Smooth muscle cell of trachea (primary cell): ENCODE measurements at places on chromosomes 2 and 18. TPM values are rescaled to one million over a fixed set of nuclear protein-coding genes. Genes with fewer than 3 reads are reported as not detected.

Gene MOCOS
- 5.5 and 13.7 TPM in 2 replicates for total RNA-seq

Gene CNDP1
- total RNA-seq, result not detected in 2 replicates

Gene HOXD13
- total RNA-seq, result not detected in 2 replicates

Gene IL18R1
- total RNA-seq, result 0.44 and 0.66 TPM in 2 replicates

Gene MAP2
- 9.4 and 12.8 TPM in 2 replicates for total RNA-seq

Gene IL1RN
- total RNA-seq, result 0.17 and 1.2 TPM in 2 replicates

Gene LCT
- under 0.01 TPM in 2 replicates for total RNA-seq

Gene NGEF
- total RNA-seq, result 0.44 and 4.3 TPM in 2 replicates

Gene GRHL1
- total RNA-seq, result 0.58 and 0.66 TPM in 2 replicates

Gene LRRC30
- total RNA-seq, result not detected in 2 replicates

Gene PJVK
- 2.0 and 2.5 TPM in 2 replicates for total RNA-seq

Gene APLF
- 3.8 and 5.8 TPM in 2 replicates for total RNA-seq

Gene KRTCAP3
- total RNA-seq, result not detected in 2 replicates

Gene AQP12A
- not detected in 2 replicates for total RNA-seq

Gene SERPINB4
- not detected in 2 replicates for total RNA-seq

Gene IL1F10
- total RNA-seq, result not detected in 2 replicates

Gene KHK
- total RNA-seq, result 0.50 and 1.3 TPM in 2 replicates

Gene PRSS56
- not detected in 2 replicates for total RNA-seq

Gene RNPEPL1
- 30.1 and 36.4 TPM in 2 replicates for total RNA-seq

Gene ACMSD
- not detected in 2 replicates for total RNA-seq

Gene PLEK
- total RNA-seq, result under 0.01 TPM in 1 of 2 replicates, not detected in the other

Gene C1QL2
- not detected in 2 replicates for total RNA-seq

Gene SERPINB12
- total RNA-seq, result not detected in 2 replicates

Gene ANKRD29
- total RNA-seq, result 8.6 and 15.5 TPM in 2 replicates

Gene TNFRSF11A
- 0.66 and 0.73 TPM in 2 replicates for total RNA-seq

Gene ACVR1C
- 0.44 and 0.50 TPM in 2 replicates for total RNA-seq

Gene WDSUB1
- 10.3 and 11.2 TPM in 2 replicates for total RNA-seq

Gene DSG1
- total RNA-seq, result not detected in 2 replicates

Gene GNAL
- 0.15 and 0.99 TPM in 2 replicates for total RNA-seq

Gene ZNF532
- 51.4 and 60.4 TPM in 2 replicates for total RNA-seq

Gene MFSD6
- total RNA-seq, result 19.8 and 25.6 TPM in 2 replicates

Gene ICA1L
- 3.6 and 7.1 TPM in 2 replicates for total RNA-seq

Gene SLC11A1
- total RNA-seq, result under 0.01 and 0.33 TPM in 2 replicates

Gene VIL1
- not detected in 2 replicates for total RNA-seq

Gene CYP27C1
- under 0.01 TPM in 1 of 2 replicates, not detected in the other for total RNA-seq

Gene GALM
- total RNA-seq, result 64.7 and 64.8 TPM in 2 replicates

Gene FAM210A
- total RNA-seq, result 22.0 and 28.3 TPM in 2 replicates

Gene CROCC2
- 0.50 and 1.0 TPM in 2 replicates for total RNA-seq

Gene ROCK2
- 42.0 and 57.3 TPM in 2 replicates for total RNA-seq

Gene CPLX4
- total RNA-seq, result not detected in 2 replicates

Gene SLC23A3
- total RNA-seq, result 1.2 and 2.0 TPM in 2 replicates

Gene ABCG8
- total RNA-seq, result not detected in 2 replicates

Gene PREB
- 33.7 and 40.2 TPM in 2 replicates for total RNA-seq

Gene AQP12B
- 0.17 TPM in 1 of 2 replicates, not detected in the other for total RNA-seq

Gene PROM2
- 0.29 and 0.83 TPM in 2 replicates for total RNA-seq

Gene GCKR
- total RNA-seq, result 0.17 and 1.0 TPM in 2 replicates

Gene SLC9A4
- not detected in 2 replicates for total RNA-seq

Gene SLC19A3
- 0.17 and 0.29 TPM in 2 replicates for total RNA-seq

Gene GKN1
- not detected in 2 replicates for total RNA-seq

Gene AOX1
- total RNA-seq, result 38.1 and 41.0 TPM in 2 replicates

Gene DNAJC5G
- not detected in 2 replicates for total RNA-seq

Gene RPRM
- total RNA-seq, result 0.15 TPM in 1 of 2 replicates, not detected in the other

Gene ASB18
- not detected in 2 replicates for total RNA-seq

Gene PAX3
- total RNA-seq, result not detected in 2 replicates

Gene TTN
- 0.50 and 3.8 TPM in 2 replicates for total RNA-seq

Gene CXCR4
- total RNA-seq, result 1.0 TPM in 1 of 2 replicates, not detected in the other

Gene EVX2
- total RNA-seq, result not detected in 2 replicates
